ENCODE measurements at places on chromosomes 3 and 15.

DNA sequence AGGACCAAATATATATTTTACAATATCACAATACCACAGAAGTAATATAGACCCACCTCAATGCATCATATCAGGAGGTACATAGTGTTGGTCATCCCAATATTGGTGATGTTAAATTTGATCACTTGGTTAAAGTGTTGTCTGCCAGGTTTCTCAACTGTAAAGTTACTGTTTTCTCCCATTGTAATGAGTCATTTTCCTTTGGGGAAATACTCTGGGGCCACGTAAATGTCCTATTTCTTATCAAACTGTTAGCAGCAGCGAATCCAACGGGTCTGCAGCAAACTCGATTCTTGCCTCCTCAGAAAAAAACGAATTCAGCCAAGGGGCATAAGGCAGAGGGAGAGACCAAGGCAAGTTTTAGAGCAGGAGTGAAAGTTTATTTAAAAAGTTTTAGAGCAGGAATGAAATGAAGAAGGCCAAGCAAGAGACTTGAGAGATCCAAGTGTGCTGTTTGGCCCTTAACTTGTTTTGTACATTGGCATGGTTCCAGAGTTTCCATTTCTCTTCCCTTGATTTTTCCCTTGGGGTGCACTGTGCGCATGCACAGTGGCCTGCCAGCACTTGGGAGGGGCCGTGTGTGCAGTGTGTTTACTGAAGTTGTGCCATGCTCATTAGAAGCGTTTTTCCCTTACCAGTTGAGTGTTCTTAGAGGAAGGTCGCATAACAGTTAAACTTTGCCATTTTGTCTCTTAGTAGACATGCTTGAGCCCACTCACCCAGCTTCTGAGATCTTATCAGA, 512.5 kb downstream of the AGBL1 start:
- no peak for DNase-seq

DNA sequence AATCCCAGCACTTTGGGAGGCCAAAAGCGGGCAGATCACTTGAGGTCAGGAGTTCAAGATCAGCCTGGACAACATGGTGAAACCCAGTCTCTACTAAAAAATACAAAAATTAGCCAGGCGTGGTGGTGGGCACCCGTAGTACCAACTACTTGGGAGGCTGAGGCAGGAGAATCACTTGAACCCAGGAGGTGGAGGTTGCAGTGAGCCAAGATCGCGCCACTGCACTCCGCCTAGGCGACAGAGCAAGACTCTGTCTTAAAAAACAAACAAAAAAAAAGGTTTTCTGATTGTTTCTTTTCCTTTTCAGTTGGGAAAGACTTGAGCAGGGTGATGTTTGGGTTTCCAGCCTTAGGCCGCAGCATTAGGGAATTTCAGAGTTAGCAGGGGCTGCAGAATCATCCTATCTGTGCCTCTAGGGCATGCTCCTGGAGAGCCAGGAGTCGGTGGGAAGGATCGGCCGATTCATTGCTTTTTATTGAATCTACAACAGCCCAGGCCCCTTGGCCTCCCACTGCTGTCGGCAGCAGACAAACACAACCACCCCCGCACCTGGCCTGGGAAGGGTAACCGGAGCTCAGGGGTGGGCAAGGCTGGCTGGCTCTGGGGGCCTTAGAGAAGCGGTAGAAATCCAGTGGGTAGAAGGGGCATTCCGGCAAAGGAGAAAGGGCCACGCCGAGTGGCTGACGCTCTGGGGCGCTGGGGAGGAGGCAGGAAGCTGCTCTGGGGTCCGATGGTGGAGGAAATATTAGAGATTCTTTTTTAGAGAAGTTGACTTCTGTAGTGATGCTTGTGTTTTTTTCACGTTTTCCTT, 6.3 kb downstream of the CHAC1 start:
- no peak for DNase-seq

DNA sequence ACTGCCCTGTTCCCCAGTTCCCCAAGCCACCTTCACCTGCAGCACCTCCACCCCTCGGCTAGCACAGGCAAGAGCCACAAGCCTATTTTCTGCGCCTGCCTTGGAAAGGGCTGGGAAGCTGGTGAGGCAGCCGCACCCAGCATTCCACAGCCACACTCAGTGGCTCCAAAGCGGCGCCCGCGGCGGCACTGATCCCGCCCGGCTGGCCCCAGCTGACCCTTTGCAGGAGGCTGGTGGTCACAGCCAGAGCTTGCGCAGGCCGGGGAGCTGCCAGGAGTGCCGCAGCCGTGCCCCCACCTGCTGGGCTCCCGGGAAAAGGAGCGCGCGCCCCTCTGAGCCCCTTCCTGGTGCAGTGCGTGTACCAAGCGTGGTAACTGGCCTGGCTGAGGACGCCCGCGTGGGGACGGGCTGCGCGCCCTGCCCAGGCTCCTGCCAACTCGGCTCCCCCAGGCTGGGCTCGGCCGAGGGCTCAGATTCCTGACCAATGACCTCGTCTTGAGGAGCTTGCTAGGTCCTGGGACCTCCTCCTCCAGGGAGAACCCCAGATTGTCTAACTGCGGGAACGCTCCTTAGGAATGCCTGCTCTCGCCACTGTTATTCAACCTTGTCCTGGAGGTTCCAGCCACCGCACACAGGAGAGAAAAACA, 13.3 kb downstream of the GRAMD2A start:
- DNase-seq, result no peak

- DNase-seq, result no peak
Measured at GRCh38 chr3:153029350-153029749, 132.7 kb upstream of the RAP2B start.

- DNase-seq, result no peak
Measured at GRCh38 chr3:189727898-189728297, 96.7 kb downstream of the TP63 start.

DNA sequence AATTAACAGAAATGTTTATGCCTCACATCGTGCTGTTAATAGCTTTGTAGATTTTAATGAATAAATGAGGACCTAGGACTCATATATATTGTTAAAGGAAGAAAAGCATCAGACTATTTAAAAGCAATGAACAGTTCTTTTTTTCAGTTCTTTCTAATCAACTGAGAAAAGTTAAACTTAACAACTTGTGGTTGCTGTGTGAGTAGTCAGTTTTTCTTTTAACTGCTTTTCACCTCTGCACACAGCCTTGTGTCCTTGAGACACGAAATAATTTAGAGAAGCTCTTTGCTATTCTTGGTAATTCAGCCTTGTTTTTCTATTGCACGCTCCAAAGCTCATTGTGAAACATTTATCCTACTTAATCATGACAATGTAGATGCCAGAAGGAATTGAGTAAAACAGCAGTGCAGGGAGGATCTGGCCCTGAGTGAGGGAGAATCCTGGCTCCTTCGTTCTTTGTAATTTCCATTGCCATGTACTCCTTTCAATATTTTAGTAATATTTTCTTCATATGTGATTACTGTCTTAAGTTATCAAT, 499.0 kb downstream of the PYDC2 start:
- DNase-seq, result no peak

DNA sequence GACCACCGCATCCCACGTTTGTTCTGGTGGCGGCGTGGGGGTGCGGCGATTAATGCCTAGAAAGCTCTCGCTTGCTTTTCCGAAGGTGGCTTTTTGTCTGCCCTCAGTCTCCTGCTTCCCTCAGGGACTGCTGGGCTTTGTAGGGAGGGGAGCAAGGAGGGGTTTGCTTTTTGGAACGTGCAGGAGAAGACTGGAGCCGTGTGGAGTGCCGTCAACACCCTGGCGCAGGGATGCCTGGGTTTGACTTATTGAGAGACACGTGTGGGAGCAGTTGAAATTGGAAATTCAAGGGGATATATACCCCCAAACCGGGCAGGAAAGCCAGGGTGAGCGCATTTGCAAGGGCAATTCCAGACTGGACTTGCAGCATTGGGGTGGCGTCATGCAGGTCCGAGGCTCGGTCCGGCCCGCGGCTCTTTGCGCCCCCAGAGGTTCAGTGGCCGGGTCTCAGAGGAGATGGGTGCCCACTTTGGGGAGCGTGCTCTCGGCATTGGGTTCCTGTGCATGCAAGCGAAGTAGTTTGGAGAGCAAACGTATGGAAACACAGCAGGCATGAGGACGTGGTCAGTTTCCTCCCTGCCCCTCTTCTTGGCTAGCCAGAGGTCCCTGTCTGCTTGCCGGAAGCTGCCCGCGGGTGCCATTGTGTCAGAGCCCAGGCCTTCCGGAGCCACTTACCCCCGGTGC, 2.1 kb downstream of the EPHB1 start:
- no peak for DNase-seq

DNA sequence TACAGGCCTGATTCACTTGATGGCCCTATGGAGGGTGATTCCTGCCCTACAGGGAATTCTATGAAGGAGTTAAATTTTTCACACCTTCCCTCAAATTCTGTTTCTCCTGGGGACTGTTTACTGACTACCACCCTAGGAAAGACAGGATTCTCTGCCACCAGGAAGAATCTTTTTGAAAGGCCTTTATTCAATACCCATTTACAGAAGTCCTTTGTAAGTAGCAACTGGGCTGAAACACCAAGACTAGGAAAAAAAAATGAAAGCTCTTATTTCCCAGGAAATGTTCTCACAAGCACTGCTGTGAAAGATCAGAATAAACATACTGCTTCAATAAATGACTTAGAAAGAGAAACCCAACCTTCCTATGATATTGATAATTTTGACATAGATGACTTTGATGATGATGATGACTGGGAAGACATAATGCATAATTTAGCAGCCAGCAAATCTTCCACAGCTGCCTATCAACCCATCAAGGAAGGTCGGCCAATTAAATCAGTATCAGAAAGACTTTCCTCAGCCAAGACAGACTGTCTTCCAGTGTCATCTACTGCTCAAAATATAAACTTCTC, 43.6 kb downstream of the BLM start:
- no peak for DNase-seq

DNA sequence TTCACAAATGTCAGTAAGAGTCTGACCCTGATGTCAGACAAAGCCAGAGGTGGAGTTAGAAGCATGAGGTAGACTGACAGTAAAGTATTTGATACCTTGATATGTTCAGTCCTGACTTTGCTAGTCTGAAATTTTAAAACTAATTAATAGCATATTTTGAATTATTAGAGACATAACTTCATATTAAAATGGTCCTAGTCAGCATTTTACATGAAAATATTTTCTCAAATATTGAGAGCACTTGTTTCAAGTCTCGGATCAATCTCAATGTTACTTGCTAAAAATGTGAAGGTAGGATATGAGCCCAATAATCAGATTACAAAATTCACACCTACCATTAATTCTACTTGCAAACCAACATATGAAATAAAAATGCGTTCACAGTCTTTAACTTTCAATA, 58.1 kb upstream of the TTC14 start:
- no peak for DNase-seq

- DNase-seq, result no peak
Measured at GRCh38 chr3:18891641-18892040, 256.7 kb upstream of the KCNH8 start.

DNA sequence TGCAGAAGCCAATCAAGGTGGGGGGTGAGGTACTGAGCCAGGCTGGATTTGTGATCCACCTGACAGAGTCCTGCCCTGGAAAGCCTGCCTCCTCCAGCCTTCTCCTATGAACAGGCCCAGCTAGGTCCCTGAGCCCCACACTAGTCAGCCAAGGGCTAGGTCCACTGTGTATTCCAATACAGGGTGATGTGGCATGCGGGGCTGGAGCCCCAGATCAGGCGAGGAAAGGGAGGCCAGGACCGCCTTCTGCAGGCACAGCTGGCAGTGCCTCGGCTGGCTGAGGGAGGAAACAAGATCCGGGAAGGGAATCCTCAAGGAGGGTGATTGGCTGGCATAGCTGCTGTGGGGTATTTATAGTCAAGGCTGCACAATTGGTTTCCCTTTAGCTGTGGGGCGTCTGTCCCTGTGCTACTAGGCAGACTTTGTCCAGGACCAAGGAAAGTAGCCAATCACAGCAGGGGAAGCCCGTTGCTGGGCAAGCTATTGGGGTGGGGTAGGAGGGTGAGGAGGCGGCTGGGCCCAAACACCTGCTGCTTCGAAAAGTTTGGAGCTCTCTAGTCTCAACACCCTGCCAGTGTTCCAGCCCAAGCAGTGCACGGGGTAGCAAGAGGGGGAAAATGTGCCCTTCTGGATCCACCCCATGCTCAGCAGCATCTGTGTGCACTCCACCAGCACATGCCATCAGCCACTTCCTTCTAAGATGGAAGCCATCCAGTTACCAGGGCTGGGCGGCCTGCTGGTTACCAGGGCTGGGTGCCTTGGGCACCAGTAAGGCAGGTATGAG, 5.9 kb downstream of the KY start:
- DNase-seq, result no peak

- DNase-seq, result no peak
Measured at GRCh38 chr3:64352639-64352992, 127.3 kb upstream of the PRICKLE2 start.

DNA sequence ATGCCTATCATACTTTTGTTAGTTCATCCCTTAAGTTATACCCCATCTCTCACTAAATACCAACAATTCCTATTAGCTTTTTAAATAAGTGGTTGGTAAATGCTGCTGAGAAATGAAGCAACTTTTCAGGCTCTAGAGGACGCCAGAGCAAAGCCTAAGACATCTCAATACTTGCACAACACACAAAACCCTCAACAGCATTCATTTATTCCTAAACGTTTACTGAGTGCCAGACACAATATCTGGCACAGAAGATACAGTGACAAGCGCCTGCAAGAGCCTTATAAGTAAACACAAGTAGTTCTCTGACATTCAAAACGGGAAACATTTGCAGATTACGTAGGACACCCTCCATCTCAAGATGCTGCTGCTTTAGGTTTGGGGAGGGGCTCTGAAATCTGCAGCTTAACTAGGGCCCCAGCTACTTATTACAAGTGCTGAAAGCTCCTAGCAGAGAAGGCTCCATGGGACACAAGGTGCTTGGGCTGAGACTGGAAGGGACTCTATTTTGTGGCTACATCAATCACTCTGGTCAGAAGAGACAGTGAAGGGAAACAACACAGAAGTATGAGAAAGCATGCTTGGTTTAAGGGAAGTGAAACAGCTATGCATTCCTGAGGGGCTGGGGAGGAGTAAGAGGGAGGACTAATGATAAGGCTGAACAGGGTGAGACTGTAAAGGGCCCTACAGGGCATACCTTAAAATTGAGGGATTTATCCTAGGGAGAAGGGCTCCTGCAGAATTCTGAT, 311.3 kb downstream of the PLCL2 start:
- DNase-seq, result peak; percentile 49

DNA sequence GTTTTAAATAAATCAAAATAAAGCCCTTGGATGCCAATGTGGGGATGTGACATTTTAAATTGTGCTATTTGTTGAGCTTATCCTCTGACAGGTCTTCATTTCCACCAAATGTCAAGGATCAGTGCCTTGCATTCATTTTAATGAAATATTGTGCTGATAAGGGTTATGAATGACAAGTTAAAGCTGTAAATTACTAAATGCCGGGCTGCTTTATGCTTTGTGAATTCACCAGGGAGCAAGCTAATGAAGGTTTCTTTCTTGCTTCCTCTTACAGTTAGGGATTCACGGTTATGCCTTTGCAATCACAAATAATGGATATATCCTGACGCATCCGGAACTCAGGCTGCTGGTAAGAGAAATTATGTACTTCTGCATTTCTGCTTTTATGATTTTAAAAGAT, 81.7 kb downstream of the LRTM1 start:
- DNase-seq, result no peak

- DNase-seq, result peak; percentile 5
Measured at GRCh38 chr3:73866846-73867245, 242.1 kb upstream of the PDZRN3 start.
